ENCODE measurements at places on chromosomes 13 and 19.

DNA sequence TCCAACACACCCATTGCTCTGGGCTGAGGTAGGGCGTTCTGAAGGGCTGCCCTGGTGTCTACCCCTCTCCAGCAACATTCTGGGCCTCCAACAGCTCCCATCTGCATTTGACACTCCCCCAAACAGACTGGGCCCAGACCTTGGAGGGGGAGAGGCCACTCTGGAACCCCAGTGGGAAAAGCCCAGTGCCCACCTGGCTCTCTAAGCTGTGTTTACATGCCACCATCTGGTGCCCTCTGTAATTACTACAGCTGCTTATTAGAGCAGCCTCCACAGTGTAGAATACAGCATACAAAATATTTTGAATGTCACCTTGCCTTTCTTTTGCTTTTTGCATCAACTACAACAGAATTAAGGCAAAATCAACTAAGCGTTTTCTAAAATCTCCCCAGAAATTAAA is 35.8 kb upstream of the TM9SF2 start:
- DNase-seq = no peak

- no peak for DNase-seq
These were observed 28.3 kb downstream of the ZNF45 start for GRCh38 chr19:43906774-43907173.

DNA sequence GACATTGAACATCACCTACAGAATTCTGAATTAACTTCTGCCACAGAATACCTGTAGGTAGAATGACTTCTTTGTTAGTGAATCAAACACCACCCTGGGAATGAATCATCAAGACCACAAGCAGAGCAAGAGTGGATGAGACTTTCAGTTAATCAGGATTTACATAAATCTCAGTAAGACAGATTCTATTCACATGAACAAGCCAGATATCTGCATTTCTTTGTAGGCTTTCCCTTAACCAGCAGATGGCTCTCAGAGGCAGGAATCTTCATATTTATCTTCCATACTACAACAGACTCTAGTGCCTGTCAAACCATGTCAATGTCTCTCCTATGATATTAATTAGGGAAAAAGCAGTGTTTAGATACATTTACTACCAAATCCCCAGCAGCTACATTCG is 412.1 kb downstream of the KLF12 start:
- DNase-seq = no peak

GRCh38 chr19:16160943-16161560 is 12.3 kb downstream of the CIB3 start:
- no peak for DNase-seq

GRCh38 chr19:17244618-17245534 is 843 bp downstream of the NR2F6 start:
- peak; percentile 54 for DNase-seq

DNA sequence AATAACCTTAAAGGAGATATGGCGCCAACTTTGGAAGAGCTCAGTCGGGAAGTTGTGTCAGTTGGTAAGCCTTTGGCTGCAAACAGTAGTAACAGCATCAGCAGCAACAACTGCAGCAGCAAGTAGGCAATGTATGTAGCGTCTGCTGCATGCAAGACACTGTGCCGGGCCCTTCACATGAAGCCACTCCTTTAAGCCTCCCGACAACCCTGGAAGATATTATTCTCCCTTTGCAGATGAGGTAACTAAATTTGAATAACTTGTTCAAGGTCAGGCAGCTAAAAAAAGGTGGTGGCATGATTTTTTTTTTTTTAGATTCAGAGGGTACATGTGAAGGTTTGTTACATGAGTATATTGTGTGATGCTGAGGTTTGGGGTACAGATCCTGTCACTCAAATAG is 19.7 kb downstream of the SIPA1L3 start:
- no peak for DNase-seq

GRCh38 chr13:102642475-102642874 is 45.7 kb downstream of the TPP2 start:
- DNase-seq = peak; percentile 81

DNA sequence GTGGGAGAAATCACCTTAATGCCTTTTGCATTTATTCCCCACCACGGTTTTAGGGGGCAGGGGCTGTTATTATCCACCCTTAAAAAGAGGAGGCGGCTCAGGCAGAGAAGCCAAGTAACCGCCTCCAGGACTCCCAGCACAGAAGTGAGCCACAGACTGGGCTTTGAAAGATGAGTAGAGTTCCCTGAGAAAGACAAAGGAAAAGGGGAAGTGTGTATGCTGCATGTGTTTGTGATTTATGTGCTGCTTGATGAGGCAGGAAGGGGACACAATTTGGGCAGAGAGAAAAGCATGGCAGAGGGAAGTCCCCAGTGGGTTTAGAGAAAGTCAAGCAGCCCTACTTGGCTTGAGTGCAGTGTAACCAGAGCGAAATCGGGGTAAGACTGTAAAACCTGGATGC is 85.0 kb downstream of the DOCK9 start:
- no peak for DNase-seq

- DNase-seq = no peak
These were observed 29.8 kb upstream of the PABPC3 start for GRCh38 chr13:25065974-25066770.

DNA sequence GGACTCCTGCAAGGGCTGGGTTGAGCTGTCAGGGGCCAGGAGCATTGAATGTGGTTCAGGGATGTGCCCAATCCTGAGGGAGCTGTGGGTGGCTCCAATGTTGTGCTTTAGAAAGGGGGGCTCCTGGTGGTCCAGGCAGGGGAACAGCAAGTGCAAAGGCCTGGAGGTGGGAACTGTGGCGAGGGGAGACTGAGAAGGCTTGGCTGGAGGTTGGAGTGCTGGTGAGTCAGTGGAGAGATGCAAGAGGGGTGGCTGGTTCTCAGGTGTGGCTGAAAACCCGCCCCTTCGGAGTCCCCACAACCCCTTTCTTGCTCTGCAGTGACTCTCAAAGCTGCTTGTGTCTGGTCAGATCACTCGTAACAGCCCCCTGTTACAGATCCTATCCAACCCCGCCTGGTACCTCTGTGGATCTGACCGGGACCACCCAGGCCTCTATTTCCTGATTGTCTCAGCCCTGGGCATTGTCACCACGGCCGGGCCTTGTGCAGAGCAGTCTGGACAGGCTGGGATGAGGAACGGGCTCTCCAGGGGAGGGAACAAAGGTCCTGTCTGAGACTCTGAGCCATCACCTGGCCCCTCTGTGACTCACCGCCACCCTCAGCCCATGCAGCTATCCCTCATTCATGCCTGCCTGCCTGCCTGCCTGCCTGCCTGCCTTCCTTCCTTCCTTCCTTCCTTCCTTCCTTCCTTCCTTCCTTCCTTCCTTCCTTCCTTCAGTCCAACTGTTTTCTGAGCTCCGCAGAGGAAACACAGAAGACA is 1.4 kb upstream of the KCNN1 start:
- DNase-seq = no peak

DNA sequence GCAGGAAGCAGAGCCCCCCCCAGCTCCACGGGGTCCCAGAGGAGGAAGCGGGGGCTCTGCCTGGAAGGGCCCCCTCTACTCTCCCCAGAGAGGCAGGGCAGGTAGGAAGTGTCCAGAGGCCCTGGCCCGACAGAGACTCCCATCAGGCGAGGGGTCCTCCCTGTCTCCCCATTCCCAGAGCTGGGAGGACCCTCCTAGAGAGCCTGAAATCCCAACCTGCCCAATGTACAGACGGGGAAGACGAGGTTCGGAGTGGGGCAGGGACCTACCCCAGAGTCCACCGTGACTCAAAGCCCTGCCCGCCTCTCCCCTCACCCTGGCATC is 1.1 kb downstream of the TLE2 start:
- no peak for DNase-seq

GRCh38 chr13:45289936-45290563 is 50.9 kb downstream of the TPT1 start:
- DNase-seq = no peak

Measured in prostate gland (tissue), 2 donors.